ENCODE measurements at places on chromosomes 1 and 21. TPM values are rescaled to one million over a fixed set of nuclear protein-coding genes. Genes with fewer than 3 reads are reported as not detected.
A peak's percentile ranks its signal among the peaks of the same experiment; 100 is the strongest.

DNA sequence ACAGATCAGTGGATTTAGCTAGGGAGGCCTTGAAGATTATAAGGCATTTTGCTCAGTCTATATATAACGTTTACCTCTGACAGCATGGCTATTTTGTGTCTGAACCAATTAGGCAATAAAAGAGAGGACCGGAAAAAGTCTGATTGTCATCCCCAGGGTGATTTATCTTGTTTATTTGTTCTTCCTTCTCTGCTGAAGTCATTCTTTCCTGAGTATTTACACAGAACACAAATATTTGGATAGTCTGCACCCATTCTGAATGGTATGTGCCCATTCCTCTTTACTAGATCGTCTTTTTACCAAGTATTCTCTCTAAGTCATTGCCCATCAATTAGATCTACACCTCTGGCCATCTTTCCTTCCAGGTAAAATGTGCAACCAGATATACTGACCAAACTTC lies 1602.9 kb downstream of the KCNT2 start:
- DNase-seq: no peak

- no peak for DNase-seq
Measured at GRCh38 chr1:200314085-200314750, 95.6 kb downstream of the ZNF281 start.

GRCh38 chr1:40394491-40395172 lies 21.1 kb downstream of the SMAP2 start:
- no peak for DNase-seq

DNA sequence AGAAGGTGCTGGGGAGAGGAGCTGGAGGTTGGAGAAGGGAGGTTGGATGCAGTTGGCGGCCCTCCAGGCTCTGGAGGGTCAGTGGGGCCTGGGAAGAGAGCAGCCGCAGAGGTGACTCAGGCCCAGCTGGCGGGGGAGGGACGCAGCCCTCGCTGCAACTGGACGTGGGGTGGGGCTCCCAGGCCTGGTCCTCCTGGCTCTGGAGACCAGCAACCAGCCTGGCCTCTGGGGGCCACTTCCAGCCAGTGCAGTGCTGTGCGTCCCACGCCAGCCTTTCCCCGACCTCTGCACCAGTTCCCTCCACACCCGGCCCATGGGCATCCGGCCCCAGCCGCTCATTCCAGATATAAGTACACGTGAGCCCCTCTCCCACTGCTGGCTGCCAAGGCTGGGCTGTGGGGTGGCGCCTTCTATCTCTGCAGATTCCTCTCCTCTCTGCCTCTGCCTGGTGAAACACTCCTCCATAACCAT lies 38.0 kb upstream of the COL18A1 start:
- peak; percentile 97 for DNase-seq

GRCh38 chr1:36778740-36779139 lies 255.6 kb downstream of the GRIK3 start:
- DNase-seq: no peak

DNA sequence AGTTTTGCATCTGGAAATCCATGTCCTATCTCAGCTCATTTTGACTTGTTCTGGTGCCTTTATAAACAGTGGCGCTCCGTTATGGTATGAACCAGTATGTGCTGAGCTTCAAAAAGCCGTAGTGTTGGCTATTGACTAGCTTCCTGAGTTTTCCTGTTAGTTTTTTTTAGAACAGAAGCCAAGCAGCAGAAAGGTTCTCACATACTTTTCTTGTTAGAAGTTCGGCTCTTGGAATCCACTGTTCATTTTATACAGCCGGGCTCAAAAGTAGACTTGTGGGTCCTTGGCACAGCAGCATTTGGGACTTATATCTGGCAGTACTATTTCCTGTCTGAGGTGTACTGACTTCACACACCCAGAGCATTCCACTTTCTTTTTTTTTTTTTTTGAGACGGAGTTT lies 63.8 kb downstream of the TBCE start:
- DNase-seq: no peak

GRCh38 chr1:222618001-222618879 lies at the start of gene MIA3:
TSS of gene MIA3 (plus strand) at chr1:222618097. CDS start at chr1:222618111, 14 bp downstream.
- no peak for DNase-seq

DNA sequence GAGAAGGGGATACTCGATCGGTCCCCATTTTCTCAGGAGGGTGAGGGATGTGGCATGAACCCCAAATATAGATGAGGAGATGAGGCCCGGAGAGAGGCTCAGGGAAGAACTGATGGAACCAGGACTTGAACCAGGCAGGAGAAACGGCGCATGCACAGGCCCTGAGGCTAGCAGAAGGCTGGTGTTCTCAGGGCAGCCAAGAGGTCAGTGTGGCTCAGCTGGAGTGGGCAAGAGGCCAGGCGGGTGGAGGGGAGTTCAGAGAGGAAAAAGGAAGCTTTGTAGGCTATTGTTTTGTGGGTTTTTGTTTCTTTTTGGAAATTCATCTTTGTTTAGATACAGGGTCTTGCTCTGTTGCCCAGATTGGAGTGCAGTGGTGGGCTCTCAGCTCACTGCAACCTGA lies 122.0 kb downstream of the LACTBL1 start:
- DNase-seq: no peak

- DNase-seq: no peak
Measured at GRCh38 chr1:1671365-1672119, 12.7 kb upstream of the CDK11B start.

FCRL4 gene
- not detected for total RNA-seq

TMPRSS3 gene
- total RNA-seq: not detected

CENPS gene
- 10.0 TPM for total RNA-seq

YY1AP1 gene
- 31.0 TPM for total RNA-seq

GPA33 gene
- not detected for total RNA-seq

Measured in LHCN-M2 (cell line).